ENCODE measurements at places on chromosomes 2 and 18.

- H3K4me1 ChIP-seq, result peaks cover 2% of the 10 kb centered on the region
- peaks cover 24% of the 10 kb centered on the region for H3K36me3 ChIP-seq
- H3K27ac ChIP-seq, result peak within 1 kb of the TSS; percentile 75
Measured at GRCh38 chr18:21704603-21705364, at the start of gene ABHD3. ABHD3 (minus strand) TSS chr18:21704774; CDS start chr18:21704665, 109 bp downstream.

- no peak overlapping the region for H3K4me3 ChIP-seq
- H3K27ac ChIP-seq, result no peak overlapping the region
- no peaks in the 10 kb centered on the region for H3K4me1 ChIP-seq
- H3K27me3 ChIP-seq, result no peaks in the 10 kb centered on the region
- no peak for DNase-seq
Measured at GRCh38 chr2:215521031-215521430, 85.2 kb upstream of the FN1 start.

- no peak overlapping the region for H3K27ac ChIP-seq
- DNase-seq, result no peak
- H3K4me3 ChIP-seq, result no peak overlapping the region
- H3K4me1 ChIP-seq, result no peaks in the 10 kb centered on the region
Measured at GRCh38 chr2:39550701-39551285, 113.7 kb upstream of the MAP4K3 start.

DNA sequence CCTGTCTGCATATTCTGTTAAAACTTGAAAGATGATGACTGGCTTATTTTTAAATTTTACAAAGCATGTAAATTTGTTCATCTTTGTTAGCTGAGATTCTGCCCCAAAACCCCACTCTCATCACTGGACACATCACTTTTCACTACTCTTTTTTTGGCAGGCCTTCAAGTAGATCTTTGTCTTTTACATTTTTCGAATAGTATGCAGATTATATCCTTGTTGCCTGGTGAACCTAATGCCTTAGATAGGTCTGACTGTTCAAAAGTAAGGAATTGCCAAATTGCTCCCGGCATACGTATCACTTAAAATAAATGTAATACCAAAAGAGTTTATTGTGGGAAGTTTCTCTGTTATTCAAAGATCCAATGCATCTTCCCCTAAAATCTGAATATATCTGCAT lies 303.3 kb downstream of the XIRP2 start:
- H3K27me3 ChIP-seq, result no peaks in the 10 kb centered on the region
- no peak for DNase-seq
- no peak overlapping the region for H3K27ac ChIP-seq
- no peak overlapping the region for H3K4me3 ChIP-seq

DNA sequence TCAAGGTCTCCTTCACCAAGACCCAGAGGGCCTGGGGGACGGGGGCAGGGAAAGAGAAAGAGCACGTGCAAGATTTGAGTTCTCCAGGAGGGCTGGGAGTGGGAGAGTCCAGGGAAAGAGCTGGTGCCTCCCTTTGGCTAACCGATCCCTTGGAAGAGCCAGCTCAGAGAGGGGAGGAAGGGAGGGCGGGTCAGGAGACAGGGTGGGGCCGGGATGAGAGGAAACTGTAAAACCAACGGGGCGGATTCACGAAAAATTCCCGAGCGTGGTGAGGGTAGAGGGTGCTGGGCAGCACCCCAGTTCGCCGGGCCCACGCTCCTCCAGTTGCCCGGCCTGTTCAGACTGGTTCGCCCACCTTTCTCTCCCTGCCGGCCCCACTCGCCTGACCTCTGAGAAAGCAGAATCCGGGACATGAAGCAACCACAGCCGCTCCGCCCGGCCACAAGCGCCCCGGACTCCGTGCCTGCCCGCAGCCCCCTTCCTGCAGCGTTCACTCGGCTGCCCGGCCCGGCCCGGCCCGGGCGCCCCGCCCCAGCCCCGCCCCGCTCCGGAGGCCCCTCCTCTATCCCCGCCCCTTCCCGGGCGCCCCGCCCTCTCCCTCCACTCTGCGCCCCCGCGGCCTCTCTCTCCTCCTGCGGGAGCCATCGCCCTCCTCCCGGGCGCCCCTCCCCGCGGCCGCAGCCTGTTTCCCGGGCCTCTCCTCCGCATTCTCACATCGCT lies 230.9 kb upstream of the SMAD2 start:
- DNase-seq, result peak; percentile 66
- H3K36me3 ChIP-seq, result no peaks in the 10 kb centered on the region
- H3K4me3 ChIP-seq, result no peak overlapping the region
- H3K27me3 ChIP-seq, result no peaks in the 10 kb centered on the region
- H3K4me1 ChIP-seq, result no peaks in the 10 kb centered on the region

GRCh38 chr2:237682856-237683670 lies 55.7 kb downstream of the LRRFIP1 start:
- no peak overlapping the region for H3K27ac ChIP-seq
- H3K36me3 ChIP-seq, result no peaks in the 10 kb centered on the region
- no peaks in the 10 kb centered on the region for H3K4me1 ChIP-seq
- H3K27me3 ChIP-seq, result no peaks in the 10 kb centered on the region
- no peak overlapping the region for H3K4me3 ChIP-seq

DNA sequence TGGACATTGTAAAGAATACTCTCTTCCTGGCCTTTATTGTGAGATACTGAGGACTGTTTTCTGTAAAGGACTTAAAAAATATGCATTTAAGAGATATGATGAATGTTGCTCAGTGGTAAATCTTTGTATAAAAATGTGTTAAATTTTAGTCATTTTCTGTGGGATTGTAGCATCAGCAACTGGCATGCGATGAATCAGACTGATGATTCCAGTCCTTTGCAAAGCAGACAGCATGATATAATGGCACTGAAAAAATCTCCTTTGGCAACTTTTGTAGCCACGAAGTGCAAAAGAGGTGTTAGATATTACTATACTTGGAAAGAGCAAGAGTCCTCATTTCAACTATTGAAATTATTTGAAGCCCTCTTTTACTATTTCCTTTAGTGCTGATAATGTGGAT lies 678.7 kb downstream of the PLCL1 start:
- H3K27me3 ChIP-seq, result no peaks in the 10 kb centered on the region
- H3K36me3 ChIP-seq, result no peaks in the 10 kb centered on the region
- no peak for DNase-seq
- H3K4me1 ChIP-seq, result no peaks in the 10 kb centered on the region
- no peak overlapping the region for H3K4me3 ChIP-seq

GRCh38 chr2:68980956-68981355 lies 6.5 kb downstream of the GKN1 start:
- no peaks in the 10 kb centered on the region for H3K27me3 ChIP-seq
- no peak overlapping the region for H3K4me3 ChIP-seq
- H3K27ac ChIP-seq, result no peak overlapping the region
- no peak for DNase-seq
- H3K36me3 ChIP-seq, result no peaks in the 10 kb centered on the region

GRCh38 chr2:156955701-156956100 lies 301.8 kb upstream of the GALNT5 start:
- H3K36me3 ChIP-seq, result no peaks in the 10 kb centered on the region
- no peak for DNase-seq
- no peaks in the 10 kb centered on the region for H3K27me3 ChIP-seq
- H3K4me3 ChIP-seq, result no peak overlapping the region
- no peak overlapping the region for H3K27ac ChIP-seq

GRCh38 chr2:177692042-177692782 lies 299.6 kb downstream of the AGPS start:
- H3K36me3 ChIP-seq, result no peaks in the 10 kb centered on the region
- no peak overlapping the region for H3K27ac ChIP-seq
- no peaks in the 10 kb centered on the region for H3K27me3 ChIP-seq
- peaks cover 6% of the 10 kb centered on the region for H3K4me1 ChIP-seq

GRCh38 chr2:74819702-74820101 lies 14.2 kb upstream of the HK2 start:
- peaks cover 7% of the 10 kb centered on the region for H3K4me1 ChIP-seq
- no peak for DNase-seq
- no peaks in the 10 kb centered on the region for H3K27me3 ChIP-seq

DNA sequence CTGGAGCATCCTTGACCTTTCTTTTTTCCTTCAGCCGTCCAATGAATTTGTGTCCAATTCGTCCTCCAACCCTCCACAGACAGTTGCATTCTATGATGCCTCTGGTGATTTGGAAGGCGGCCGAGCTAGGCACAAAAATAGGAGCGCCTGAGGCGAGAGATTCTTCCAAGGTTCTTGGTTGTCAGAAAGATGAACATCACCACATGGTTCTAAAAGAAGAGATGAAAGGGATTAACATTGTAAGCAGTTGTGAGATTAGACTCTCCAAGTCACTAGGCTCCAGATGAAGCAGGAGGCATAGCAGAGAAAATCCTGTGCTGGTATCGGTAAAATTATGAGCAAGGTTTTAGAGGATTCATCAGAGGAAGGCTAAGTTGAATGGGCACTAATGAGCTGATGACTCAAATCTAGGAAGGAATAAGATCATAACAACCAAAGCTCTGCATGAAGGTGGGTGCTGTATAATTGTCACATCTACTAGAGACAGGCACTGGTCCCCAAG lies 75.4 kb upstream of the MAP4K3 start:
- H3K4me3 ChIP-seq, result no peak overlapping the region
- H3K4me1 ChIP-seq, result peaks cover 23% of the 10 kb centered on the region
- no peaks in the 10 kb centered on the region for H3K36me3 ChIP-seq
- no peak overlapping the region for H3K27ac ChIP-seq
- no peak for DNase-seq

- DNase-seq, result no peak
- no peaks in the 10 kb centered on the region for H3K36me3 ChIP-seq
- no peaks in the 10 kb centered on the region for H3K27me3 ChIP-seq
Measured at GRCh38 chr18:63262369-63263335, 56.9 kb downstream of the BCL2 start.

GRCh38 chr2:63631501-63631900 lies 42.7 kb downstream of the MDH1 start:
- H3K27ac ChIP-seq, result no peak overlapping the region
- no peaks in the 10 kb centered on the region for H3K36me3 ChIP-seq
- DNase-seq, result no peak

DNA sequence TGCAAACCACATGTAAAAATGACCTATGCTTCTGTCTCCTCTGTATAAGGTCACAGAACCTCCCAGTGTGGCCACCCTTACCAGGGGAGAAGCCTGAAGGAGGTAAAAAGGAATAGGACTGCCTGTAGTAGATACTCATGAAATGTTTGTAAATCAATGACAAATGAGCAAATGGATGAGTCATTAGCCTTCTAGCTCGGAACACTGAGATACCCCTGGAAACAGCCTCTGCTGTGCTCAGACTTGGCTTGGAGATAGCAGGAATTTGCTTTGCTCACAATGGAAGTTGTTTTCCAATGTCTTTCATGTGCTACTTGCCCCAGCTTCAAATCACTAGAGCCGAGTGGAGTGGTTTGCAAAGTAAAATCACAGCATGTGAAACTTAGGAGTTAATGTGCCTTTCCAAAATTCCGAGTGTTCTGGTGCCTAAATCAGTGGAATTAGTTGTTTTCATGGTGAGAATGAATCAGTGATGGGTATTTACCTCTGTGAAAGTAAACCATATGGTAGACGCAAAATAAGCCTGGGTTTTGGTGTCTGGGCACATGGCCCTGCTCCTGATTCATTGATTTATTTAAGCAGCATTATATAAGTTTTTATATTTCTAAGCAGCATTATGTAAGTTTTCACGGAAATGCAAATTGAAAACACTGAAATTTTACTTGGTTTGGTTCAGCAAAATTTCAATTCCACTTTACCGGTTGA lies 154.0 kb upstream of the MAP3K20 start:
- no peaks in the 10 kb centered on the region for H3K27me3 ChIP-seq
- H3K27ac ChIP-seq, result no peak overlapping the region
- no peak overlapping the region for H3K4me3 ChIP-seq
- no peaks in the 10 kb centered on the region for H3K4me1 ChIP-seq
- no peaks in the 10 kb centered on the region for H3K36me3 ChIP-seq

- no peak overlapping the region for H3K27ac ChIP-seq
- peaks cover 2% of the 10 kb centered on the region for H3K4me1 ChIP-seq
- H3K27me3 ChIP-seq, result no peaks in the 10 kb centered on the region
- H3K4me3 ChIP-seq, result no peak overlapping the region
- H3K36me3 ChIP-seq, result no peaks in the 10 kb centered on the region
Measured at GRCh38 chr18:69658103-69658502, 257.4 kb downstream of the DOK6 start.

DNA sequence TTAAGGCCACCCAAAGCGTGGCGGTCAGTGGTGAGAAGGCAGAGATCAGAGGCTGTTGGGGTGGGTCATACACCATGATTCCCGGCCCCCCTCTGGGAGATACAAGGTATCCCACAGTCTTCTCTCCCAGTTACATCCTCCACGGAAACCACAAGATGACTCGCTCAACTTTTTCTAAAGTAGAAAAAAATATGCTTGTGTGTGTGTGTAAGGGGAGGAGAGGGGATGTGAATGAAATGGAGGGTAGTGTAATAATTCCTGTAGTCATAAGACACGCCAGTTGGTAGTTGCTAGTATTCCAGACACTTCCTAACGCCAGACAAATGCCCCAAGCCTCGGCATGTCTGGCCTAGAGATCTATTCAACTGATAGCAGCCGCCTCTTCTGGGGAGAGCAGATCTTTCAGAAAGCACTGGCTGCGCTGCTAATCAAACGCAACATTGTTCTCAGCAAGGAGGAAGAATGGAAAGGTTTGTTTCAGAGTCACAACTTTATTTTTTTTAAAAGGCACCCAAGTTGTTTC lies 143.5 kb downstream of the TGIF1 start:
- no peaks in the 10 kb centered on the region for H3K27me3 ChIP-seq
- peak overlapping the region; percentile 97 for H3K27ac ChIP-seq
- H3K4me3 ChIP-seq, result no peak overlapping the region
- peaks cover 30% of the 10 kb centered on the region for H3K4me1 ChIP-seq
